ENCODE measurements at places on chromosomes 12 and 14. TPM values are rescaled to one million over a fixed set of nuclear protein-coding genes. Genes with fewer than 3 reads are reported as not detected.

Gene CHST11
- total RNA-seq: 31.9 TPM

Gene GYS2
- total RNA-seq: not detected

Gene CFAP251
- 1.1 TPM for total RNA-seq

Gene MIP
- total RNA-seq: not detected

DNA sequence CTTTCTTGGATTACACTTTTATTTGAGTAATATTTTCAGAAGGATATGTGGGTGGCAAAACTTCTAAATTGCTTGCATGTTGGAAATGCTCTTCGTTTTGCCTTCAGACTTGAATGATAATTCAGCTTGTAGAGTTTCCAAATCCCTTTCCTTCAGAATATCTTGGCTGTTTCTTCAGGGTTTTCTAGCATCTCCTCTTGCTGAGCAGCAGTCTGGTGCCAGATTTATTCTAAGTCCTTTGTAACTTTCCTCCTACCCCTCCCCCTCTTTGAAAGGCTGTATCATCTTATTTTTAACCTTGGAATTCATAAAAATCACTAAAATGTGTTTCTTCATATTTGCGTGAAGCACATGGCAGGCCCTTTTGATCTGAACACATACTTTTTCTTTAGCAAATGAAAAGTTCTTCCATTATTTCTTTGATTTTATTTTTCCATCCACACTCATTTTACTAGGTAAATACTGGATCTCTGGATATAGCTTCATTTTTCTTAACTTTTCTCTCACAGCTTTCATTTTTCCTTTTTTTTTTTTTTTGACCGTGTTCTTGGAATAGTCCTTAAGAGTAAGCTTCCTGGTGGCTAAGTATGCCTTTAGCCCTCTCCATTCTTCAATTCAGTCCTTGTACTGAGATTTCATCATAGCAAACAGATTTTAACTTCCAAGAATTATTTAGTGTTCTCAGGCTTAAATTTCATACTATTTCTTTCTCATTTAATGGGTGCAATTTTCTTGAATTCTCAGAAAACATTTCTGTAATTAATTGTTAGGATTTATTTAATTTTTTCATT is 102.0 kb downstream of the SLC38A4 start:
- DNase-seq: no peak
- no peaks in the 10 kb centered on the region for H3K4me1 ChIP-seq
- no peak overlapping the region for H3K27ac ChIP-seq
- no peak overlapping the region for H3K4me3 ChIP-seq
- no peaks in the 10 kb centered on the region for H3K27me3 ChIP-seq

DNA sequence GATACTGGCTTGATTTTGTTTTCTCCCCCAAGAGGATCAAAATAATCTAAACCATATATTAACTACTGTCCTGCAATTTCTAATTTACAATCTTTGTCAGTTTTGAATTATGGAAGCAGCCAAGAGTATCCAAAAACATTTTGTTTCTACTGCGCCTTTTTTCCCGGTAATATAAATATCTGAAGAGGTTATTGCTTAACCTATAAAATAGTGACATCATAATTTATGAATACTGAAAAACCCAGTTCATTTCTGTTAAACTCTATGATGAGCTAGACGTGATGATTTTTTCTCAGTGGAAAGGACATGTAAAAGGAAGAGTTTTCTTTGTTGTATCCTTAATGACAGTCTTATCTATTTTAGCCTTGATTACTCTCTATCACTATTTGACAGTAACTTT is 3.2 kb upstream of the SSPN start:
- no peaks in the 10 kb centered on the region for H3K27me3 ChIP-seq
- H3K4me1 ChIP-seq: no peaks in the 10 kb centered on the region
- H3K27ac ChIP-seq: no peak overlapping the region
- H3K36me3 ChIP-seq: no peaks in the 10 kb centered on the region
- no peak overlapping the region for H3K4me3 ChIP-seq

- no peaks in the 10 kb centered on the region for H3K4me1 ChIP-seq
- H3K27me3 ChIP-seq: no peaks in the 10 kb centered on the region
- H3K4me3 ChIP-seq: no peak overlapping the region
- no peaks in the 10 kb centered on the region for H3K36me3 ChIP-seq
- no peak overlapping the region for H3K27ac ChIP-seq
Observed at GRCh38 chr12:5733916-5734315, 211.1 kb downstream of the ANO2 start.

DNA sequence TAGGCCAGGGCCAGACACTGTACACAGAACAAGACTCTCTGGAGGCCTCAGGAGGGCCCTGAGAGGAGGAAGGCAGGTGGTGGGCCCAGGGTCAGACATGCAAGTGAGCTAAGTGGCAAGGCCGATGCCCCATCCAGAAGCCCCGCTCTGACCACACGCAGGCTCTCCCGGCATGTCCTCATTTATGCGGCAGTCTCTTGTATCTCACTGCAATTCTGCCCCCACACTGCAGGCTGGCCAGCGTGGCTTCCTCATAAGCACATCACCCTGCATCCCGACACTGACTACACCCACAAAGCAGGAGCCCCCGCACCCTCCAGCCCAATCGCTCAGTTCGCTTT is 17.5 kb downstream of the SSH1 start:
- no peak overlapping the region for H3K27ac ChIP-seq
- DNase-seq: no peak
- H3K4me3 ChIP-seq: no peak overlapping the region
- H3K36me3 ChIP-seq: peaks cover 3% of the 10 kb centered on the region

DNA sequence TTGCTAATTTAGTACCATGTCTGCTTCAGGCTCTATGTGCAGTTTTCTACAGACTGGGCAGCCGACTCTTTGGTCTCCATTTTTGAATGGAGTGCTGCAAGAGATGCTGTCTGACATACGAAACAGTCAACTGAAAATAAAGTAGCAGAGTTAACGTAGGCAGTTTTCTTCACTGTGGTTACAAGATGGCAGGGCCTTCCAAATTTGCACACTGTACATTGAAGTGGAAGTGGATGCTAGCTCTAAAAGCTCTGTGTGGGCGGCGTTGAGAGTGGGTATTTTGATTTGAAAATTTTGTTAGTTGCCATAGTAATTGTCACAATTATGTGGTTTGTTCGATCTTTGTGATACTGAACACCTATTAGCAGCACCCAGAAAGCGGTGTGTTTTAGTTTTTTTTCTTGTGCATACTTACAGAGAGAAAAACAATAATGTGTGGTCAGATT is 154.9 kb upstream of the ATP2B1 start:
- H3K4me3 ChIP-seq: peak overlapping the region; percentile 44
- H3K4me1 ChIP-seq: peaks cover 23% of the 10 kb centered on the region
- peak overlapping the region; percentile 87 for H3K27ac ChIP-seq
- H3K36me3 ChIP-seq: no peaks in the 10 kb centered on the region

GRCh38 chr12:13546231-13546630 is 349.7 kb downstream of the EMP1 start:
- no peak overlapping the region for H3K27ac ChIP-seq
- no peaks in the 10 kb centered on the region for H3K27me3 ChIP-seq

DNA sequence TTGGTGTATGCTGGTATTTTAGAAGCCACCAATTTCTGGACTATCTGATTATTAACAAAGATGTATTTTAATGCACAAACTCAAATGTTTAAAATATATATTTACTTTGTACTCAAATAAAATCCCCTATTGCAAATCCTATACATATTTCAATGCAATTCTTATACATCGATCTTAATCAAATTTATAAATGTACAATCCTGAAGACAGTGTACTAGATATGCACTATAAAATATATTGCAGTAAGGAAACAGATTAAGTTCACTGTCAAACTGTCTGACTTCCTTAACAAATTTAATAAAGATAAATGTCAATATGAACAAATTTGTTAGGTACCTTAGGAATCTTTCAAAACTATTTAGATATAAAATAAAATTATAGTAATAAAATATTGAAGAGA is 43.9 kb downstream of the FOXA1 start:
- H3K27me3 ChIP-seq: no peaks in the 10 kb centered on the region
- DNase-seq: no peak
- H3K27ac ChIP-seq: no peak overlapping the region
- H3K36me3 ChIP-seq: no peaks in the 10 kb centered on the region
- no peaks in the 10 kb centered on the region for H3K4me1 ChIP-seq
- H3K4me3 ChIP-seq: no peak overlapping the region

GRCh38 chr12:27840229-27840999 is 60.4 kb upstream of the MANSC4 start:
- H3K27me3 ChIP-seq: no peaks in the 10 kb centered on the region
- no peak overlapping the region for H3K4me3 ChIP-seq
- H3K4me1 ChIP-seq: no peaks in the 10 kb centered on the region
- H3K36me3 ChIP-seq: no peaks in the 10 kb centered on the region
- no peak overlapping the region for H3K27ac ChIP-seq
- DNase-seq: no peak

DNA sequence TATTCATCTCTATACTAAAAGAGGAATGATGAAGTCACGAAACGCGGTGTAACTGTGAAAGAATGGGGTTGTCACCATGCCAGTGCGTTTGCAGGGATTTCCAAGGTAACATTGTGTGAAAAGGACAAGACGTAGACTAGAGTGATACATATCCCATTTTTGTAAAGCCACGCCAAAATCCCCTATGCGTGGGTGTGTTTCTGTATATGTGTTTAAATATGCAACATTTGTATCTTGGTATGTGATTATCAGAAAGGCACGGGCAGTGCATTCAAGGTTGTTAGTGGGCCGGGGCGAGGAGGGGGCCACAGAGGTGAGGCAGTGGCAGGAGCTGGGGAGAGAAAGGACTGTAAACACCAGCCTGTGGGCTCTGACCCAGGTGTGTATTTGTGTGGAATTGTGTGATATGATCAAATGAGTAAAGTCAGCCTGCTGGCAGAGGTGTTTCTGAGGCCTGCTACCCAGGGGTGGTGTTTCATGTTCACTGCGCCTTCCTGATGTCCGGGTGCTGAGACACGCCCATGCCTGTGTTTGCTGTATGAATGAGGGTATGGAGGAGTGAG is 137.8 kb downstream of the ADGRD1 start:
- H3K4me3 ChIP-seq: no peak overlapping the region
- DNase-seq: no peak
- H3K4me1 ChIP-seq: no peaks in the 10 kb centered on the region
- H3K36me3 ChIP-seq: no peaks in the 10 kb centered on the region
- H3K27me3 ChIP-seq: no peaks in the 10 kb centered on the region

DNA sequence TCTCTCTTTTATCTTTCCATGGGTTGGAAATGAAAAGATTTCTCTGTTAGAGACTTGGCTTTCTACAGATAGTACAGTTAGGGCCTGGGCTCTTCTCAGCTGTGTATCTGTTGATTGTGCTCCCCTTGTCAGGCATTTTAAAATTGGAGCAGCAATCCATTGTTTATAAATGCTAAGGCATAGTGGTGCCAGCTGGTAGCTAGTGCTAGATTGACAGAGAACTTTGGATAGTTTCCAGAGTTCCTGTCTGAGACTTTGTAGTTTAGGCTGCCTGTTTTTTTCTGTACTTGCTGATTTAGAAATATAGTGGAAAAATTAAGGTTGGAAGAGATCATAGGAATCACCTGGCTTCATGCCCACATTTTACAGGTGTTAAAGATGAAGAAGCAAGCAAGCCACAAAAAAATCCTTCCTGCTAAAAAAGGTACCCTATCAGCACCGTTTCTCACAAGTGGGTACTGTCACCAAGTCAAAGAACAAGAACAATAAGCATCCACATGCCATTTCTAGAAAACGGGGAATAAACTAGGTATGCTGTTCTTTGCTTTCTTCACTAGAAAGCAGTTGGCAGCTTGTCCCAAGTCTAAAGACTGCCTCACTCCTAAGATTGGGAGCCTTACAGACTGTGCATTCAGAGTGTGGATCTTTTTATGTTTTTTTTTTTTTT is 6.2 kb downstream of the TTLL5 start:
- no peak overlapping the region for H3K4me3 ChIP-seq
- H3K27ac ChIP-seq: no peak overlapping the region
- no peak for DNase-seq
- no peaks in the 10 kb centered on the region for H3K27me3 ChIP-seq
- H3K4me1 ChIP-seq: no peaks in the 10 kb centered on the region
